ENCODE measurements at places on chromosomes 7 and 10.

- no peak for DNase-seq
Observed at GRCh38 chr7:27202862-27203134, 2.9 kb upstream of the HOXA13 start.

DNA sequence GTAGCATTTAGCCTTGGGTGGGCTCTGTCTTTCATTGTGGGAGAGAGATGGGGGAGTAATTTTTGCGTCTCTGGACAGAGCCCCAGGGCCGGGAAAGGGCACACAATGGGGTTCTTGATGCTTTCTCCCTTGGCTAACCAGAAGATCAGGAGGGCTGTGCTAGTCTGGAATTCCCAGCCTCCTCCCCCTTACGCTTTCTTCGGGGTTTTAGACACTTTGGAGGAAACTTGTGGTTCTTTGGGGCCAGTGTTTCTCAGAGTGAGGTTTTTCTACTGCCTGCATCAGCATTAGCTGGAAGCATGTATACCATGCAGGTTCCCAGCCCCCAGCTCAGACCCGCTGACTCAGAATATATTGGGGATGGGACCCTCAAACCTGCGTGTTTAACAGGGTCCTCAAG lies 7.0 kb downstream of the NEURL1 start:
- no peak for DNase-seq

- DNase-seq: no peak
Observed at GRCh38 chr7:26729150-26729775, 135.1 kb downstream of the SKAP2 start.

DNA sequence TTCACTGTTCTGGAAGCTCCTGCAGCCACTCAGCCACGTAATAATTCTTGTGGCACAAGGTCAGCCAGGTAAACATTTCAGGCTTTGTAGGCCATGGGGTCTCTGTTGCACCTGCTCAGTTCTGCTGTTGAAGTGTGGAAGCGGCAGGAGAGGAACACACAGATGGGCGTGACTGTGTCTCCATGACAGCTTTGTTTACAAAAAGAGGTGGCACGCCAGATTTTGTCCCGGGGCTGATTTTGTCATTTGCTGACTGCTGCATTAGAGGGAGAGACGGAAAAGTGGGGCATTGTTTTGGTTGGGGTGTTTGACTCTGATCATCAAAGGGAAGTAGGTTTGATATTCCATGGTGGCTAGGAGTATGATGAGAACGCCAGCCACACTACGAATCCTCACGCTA lies 103.1 kb downstream of the PRKAG2 start:
- DNase-seq: no peak

Measured in forelimb muscle (tissue), 1 donor.